ENCODE measurements at places on chromosomes 1 and 21.
A peak's percentile ranks its signal among the peaks of the same experiment; 100 is the strongest.

DNA sequence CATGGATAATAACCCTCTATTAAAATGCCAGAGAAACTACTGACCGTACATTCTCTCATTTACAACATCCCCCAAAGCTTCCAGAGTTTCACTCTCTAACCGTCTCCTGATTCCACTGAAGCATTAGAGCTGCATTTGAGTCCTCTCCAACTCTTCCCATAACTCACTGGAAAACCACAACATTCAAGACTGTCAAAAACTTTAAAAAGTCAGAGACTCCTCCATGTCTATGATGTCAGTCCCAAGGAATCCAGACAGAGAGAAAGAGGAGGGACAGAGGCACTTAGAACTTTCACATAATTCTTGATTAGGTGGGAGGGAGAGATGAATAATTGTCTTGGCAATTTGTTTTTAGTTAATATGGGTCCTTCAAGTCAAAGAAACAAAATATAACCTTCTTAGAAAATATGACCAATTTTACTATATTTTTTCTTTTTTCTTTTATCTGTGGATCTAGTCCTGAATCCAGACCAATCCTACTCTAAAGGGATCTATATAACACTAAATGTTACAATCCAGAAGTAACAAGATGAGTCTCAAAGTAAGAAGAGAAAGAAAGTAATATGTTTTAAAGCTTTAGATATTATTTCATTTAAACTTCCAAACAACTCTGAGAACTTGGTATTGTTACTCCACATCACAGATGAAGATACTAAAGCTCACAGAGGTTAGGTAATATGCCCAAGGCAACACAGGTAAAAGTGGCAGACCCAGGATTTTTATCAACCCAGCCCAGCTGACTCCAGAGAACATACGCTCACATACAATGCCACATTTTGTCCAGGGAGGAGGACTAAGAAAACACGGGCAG, 23.8 kb downstream of the OTUD7B start:
- DNase-seq, result peak; percentile 88

- DNase-seq, result no peak
These were observed 67.7 kb downstream of the PIK3R3 start for GRCh38 chr1:46064708-46065107.

- DNase-seq, result no peak
These were observed 407 bp downstream of the WNT4 start for GRCh38 chr1:22142315-22143064.

GRCh38 chr1:86833461-86834215, 80.3 kb downstream of the SELENOF start:
- DNase-seq, result peak; percentile 72

DNA sequence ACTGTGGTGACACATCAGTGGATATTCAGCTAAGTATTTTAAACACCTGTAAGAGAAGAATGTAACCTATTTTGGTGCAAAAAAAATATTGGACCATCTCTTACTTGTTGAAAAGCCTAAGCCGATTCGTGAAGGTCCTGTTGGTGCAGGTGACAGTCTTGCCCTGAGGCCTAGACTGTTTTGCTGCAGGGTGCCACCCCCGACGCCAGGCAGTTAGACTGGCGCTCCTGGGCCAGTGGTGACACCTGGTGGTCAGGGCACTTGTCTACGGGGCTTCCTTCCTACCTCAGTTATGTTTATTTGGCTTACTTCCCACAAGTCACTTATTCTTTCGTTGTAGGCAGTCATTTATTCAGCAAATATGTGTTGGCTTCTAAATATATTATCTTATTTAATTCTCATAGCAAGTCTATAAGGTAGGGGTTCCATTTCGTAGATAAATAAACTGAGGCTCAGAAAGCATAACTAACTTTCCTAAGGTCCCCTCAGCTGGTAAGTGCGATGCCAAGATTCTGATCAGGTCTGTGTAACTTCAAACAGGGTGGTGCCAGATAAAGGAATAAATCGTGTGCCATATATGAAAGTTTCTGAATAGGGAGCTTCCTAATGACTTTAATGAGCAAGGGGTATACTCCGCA, 1.9 kb downstream of the EEIG2 start:
- DNase-seq, result no peak

GRCh38 chr1:66095190-66095589, 302.5 kb downstream of the PDE4B start:
- DNase-seq, result no peak

DNA sequence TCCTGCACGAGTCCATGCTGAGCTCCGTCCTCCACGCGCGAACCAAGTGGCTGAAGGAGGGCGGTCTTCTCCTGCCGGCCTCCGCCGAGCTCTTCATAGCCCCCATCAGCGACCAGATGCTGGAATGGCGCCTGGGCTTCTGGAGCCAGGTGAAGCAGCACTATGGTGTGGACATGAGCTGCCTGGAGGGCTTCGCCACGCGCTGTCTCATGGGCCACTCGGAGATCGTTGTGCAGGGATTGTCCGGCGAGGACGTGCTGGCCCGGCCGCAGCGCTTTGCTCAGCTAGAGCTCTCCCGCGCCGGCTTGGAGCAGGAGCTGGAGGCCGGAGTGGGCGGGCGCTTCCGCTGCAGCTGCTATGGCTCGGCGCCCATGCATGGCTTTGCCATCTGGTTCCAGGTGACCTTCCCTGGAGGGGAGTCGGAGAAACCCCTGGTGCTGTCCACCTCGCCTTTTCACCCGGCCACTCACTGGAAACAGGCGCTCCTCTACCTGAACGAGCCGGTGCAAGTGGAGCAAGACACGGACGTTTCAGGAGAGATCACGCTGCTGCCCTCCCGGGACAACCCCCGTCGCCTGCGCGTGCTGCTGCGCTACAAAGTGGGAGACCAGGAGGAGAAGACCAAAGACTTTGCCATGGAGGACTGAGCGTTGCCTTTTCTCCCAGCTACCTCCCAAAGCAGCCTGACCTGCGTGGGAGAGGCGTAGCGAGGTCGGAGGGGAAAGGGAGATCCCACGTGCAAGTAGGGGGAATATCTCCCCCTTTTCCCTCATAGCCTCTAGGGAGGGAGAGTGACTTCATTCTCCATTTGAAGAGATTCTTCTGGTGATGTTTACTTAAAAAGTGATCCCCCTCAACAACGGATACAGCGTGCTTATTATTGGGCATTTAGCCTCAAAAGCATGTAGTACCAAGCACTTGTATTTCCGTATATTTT, 991 bp downstream of the PRMT6 start:
- DNase-seq, result peak; percentile 15

GRCh38 chr1:44631647-44632539, 42.4 kb downstream of the TMEM53 start:
- DNase-seq, result peak; percentile 66

- no peak for DNase-seq
These were observed 5.2 kb downstream of the SLC2A1 start for GRCh38 chr1:42953182-42954180.

GRCh38 chr1:168234846-168235547, 9.2 kb downstream of the SFT2D2 start:
- no peak for DNase-seq

- no peak for DNase-seq
These were observed 193.9 kb downstream of the SEC16B start for GRCh38 chr1:177775924-177776323.

- DNase-seq, result no peak
These were observed 77.7 kb upstream of the JUN start for GRCh38 chr1:58861506-58861905.

DNA sequence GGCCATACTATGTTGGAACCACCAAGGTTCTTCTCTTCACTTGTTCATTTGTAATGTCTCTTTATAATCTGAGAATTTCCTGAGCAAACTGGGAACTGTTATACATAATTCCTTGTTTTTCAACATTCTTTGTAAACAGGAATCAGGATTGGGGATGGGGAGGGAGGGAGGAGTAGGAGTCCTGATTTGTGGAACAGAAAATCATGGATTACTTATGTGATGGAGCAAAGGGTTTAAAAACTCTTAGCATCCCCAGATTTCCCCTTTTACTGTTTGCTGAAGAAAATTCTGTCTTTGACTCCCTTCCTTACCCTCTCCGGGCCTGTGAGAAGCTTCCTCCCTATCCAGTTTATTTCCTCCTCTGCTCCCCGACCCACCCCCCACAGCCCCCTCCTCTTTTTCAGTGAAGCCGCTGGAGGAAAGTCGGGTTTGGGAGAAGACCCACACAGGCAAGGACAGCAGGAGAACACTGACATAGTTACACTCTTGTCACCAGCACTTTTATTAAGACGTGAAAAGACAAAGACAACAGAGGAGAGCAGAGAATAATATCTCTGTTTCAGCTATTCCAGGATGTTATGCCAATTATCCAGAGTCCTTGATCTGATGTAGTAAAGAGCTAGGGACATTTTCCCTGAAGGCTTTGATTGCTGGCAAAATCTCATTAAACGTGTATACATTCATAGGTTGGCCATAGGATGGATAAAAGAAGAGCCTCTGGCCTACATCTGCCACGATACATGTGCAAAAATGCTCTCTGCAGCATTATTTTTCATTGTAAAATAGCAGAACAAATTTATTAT, 4.6 kb upstream of the NBPF1 start:
- no peak for DNase-seq

GRCh38 chr21:26952374-26953066, 14.4 kb downstream of the ADAMTS5 start:
- DNase-seq, result no peak

DNA sequence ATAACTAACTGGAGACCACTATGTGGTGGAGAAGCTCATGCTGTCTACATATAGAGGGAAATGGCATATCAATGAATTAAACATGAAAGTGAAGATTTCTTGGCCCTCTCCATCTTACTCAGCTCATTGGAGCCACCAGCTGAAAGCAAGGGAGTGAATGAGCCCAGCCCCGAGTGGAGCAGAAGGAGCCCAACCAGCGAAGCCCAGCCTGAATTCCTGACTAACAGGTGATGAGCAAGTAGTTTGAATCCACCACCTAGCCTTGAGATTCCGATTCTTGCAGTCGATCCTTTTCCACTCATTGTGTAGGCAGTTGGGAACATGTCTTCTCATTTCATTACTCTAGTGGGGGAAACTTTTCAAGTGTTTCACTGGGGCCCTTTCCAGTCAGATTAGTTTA, 18.6 kb upstream of the ST6GALNAC3 start:
- DNase-seq, result no peak

- no peak for DNase-seq
These were observed 22.4 kb downstream of the LPAR3 start for GRCh38 chr1:84870591-84870990.

GRCh38 chr1:22611530-22611947, 24.9 kb upstream of the C1QA start:
- DNase-seq, result peak; percentile 15

DNA sequence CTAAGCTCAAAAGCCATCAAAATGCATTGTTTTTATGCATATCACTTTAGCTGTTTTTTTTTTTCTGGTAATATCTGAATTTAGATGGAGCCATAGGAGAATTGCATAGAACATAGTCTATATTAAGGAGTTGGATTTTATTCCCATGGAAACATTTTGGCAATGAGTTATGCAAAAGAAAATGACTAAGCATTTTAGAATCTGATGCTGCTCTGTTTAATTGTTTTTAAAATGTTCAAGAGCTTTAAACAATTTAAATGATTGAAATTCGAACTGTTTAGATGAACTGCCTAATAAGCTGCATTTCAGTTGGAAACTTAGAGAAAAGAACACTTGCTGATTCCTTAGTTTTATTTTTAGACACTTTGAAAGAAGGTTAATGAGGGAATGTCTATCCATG, 1531.5 kb upstream of the B3GALT2 start:
- DNase-seq, result no peak

- DNase-seq, result no peak
These were observed 91.6 kb downstream of the ZNF648 start for GRCh38 chr1:181969902-181970301.

- no peak for DNase-seq
These were observed 22.7 kb downstream of the AHCYL1 start for GRCh38 chr1:110007046-110007830.

DNA sequence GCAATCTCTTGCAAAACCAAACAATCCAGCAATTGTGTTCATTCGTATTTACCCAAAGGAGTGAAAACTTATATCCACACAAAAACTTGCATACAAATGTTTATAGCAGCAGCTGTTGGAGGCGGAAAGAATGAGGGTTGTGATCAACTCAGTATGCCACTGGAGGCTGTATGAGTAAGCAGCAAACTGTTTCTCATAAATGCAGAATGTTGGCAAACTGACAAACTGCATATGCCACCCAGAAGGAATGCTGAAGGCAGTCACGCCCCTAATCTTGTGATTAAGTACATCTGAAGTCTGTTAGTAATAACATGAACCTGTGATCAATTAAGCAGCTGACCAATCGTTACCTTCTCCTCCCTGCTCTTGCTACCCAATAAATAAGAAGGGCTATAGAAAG, 60.5 kb upstream of the CR2 start:
- peak; percentile 86 for DNase-seq

GRCh38 chr21:39000496-39000895, 182.8 kb downstream of the PSMG1 start:
- DNase-seq, result no peak

GRCh38 chr1:156319664-156320063, 18.4 kb downstream of the CCT3 start:
- no peak for DNase-seq

DNA sequence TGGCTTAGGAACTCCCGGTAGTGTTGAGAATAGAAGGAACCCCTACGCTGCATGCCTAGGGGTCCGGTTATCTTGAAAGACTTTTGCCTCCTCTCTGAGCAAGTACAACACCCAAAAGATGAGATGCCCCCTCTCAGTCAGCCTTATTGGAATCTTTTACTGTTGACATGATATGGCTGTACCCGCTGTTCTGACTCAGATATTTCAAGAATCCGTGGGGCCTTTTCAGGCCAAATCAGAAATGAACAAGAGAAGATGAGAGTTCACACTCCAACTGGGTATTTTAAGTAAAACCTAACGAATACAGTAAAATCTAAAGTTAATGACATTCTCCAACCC, 164.2 kb downstream of the PPIAL4G start:
- DNase-seq, result no peak

DNA sequence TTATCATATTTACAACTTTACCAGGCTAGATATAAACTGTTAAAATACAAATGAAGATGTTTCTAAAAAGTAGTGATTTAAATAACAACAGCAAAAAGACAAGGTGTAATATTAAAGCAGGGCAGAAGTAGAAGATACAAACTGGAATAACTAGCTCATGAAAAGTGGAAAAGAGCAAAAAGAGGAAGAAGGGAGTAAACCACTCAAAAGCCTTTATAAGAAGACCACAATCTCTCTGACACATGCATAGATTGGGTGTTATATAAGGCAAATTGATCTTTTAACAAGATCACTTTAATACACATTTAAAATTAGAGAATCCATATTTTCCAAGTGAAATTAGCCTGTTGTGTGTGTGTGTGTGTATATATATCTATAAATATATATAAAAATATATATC, 5.0 kb downstream of the DENND1B start:
- no peak for DNase-seq

DNA sequence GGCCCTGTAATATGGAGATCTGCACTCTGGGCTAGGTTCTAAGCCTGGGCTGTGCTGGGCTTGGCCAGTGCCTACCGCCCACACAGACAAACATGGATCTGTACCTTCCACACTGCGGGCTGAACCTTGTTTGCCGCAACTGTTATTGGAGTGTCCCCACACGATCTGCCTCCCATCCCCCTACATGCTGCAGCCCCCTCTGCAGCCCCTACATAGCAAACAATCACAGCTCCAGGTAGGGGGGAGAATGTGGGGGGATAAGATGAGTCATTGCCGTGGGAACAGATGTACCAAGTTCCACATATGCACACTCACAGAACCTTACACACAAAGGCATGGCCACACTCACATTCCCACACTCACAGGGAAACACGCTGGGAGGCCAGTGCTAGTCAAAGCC, 2.1 kb upstream of the HCRTR1 start:
- no peak for DNase-seq

GRCh38 chr1:68800182-68800581, 303.3 kb upstream of the DEPDC1 start:
- DNase-seq, result no peak
